Neural cell (in vitro differentiated cells): ENCODE measurements at places on chromosomes 12 and 14. TPM values are rescaled to one million over a fixed set of nuclear protein-coding genes. Genes with fewer than 3 reads are reported as not detected.

The BATF gene
- polyA plus RNA-seq = not detected in 2 replicates

The DBX2 gene
- polyA plus RNA-seq = 0.07 and 0.22 TPM in 2 replicates

The NGB gene
- 0.87 and 2.5 TPM in 2 replicates for polyA plus RNA-seq

The RPS6KL1 gene
- polyA plus RNA-seq = 147 and 187 TPM in 2 replicates

The OR10G3 gene
- not detected in 2 replicates for polyA plus RNA-seq

The VPS29 gene
- 186 and 222 TPM in 2 replicates for polyA plus RNA-seq

The CLEC1B gene
- polyA plus RNA-seq = not detected in 2 replicates

The TAS2R43 gene
- polyA plus RNA-seq = 0.35 and 1.1 TPM in 2 replicates

The CISTR gene
- not detected in 2 replicates for polyA plus RNA-seq

The VCPKMT gene
- polyA plus RNA-seq = 30.5 and 36.4 TPM in 2 replicates

The DEPDC4 gene
- polyA plus RNA-seq = 1.2 TPM in 1 of 2 replicates, not detected in the other

The TPH2 gene
- polyA plus RNA-seq = 0.12 and 0.33 TPM in 2 replicates

The TMEM63C gene
- polyA plus RNA-seq = 11.1 and 14.6 TPM in 2 replicates

The KCNH5 gene
- 0.68 and 0.95 TPM in 2 replicates for polyA plus RNA-seq

The KCNJ8 gene
- 0.34 TPM in 1 of 2 replicates, not detected in the other for polyA plus RNA-seq

The IAPP gene
- polyA plus RNA-seq = not detected in 2 replicates

The SPTB gene
- polyA plus RNA-seq = 1.9 and 2.8 TPM in 2 replicates

The BDKRB2 gene
- not detected in 2 replicates for polyA plus RNA-seq

The KRT74 gene
- not detected in 2 replicates for polyA plus RNA-seq

The CD27 gene
- polyA plus RNA-seq = not detected in 2 replicates

The C12orf54 gene
- polyA plus RNA-seq = not detected in 2 replicates

The TPPP2 gene
- polyA plus RNA-seq = not detected in 2 replicates

The SSTR1 gene
- polyA plus RNA-seq = 2.1 and 2.4 TPM in 2 replicates

The MNAT1 gene
- 82.8 and 104 TPM in 2 replicates for polyA plus RNA-seq

The SLC7A7 gene
- not detected in 2 replicates for polyA plus RNA-seq

The RD3L gene
- 0.28 and 0.69 TPM in 2 replicates for polyA plus RNA-seq

The DYRK4 gene
- polyA plus RNA-seq = 13.2 and 22.0 TPM in 2 replicates

The LHX5 gene
- 2.0 and 3.8 TPM in 2 replicates for polyA plus RNA-seq

The PTPN6 gene
- not detected in 2 replicates for polyA plus RNA-seq

The AICDA gene
- polyA plus RNA-seq = not detected in 2 replicates

The PPHLN1 gene
- polyA plus RNA-seq = 173 and 192 TPM in 2 replicates

The FOXN4 gene
- polyA plus RNA-seq = 0.14 and 0.30 TPM in 2 replicates

The TCTN2 gene
- 14.3 and 15.1 TPM in 2 replicates for polyA plus RNA-seq

The TMEM233 gene
- not detected in 2 replicates for polyA plus RNA-seq

The RPL36AL gene
- 130 and 147 TPM in 2 replicates for polyA plus RNA-seq

The PFDN5 gene
- 1,371 and 1,383 TPM in 2 replicates for polyA plus RNA-seq

The MRPS35 gene
- polyA plus RNA-seq = 105 and 106 TPM in 2 replicates

The USP44 gene
- 3.2 and 3.7 TPM in 2 replicates for polyA plus RNA-seq
